Posterior vena cava (tissue), 2 donors: ENCODE measurements at places on chromosomes 3 and 15.

DNA sequence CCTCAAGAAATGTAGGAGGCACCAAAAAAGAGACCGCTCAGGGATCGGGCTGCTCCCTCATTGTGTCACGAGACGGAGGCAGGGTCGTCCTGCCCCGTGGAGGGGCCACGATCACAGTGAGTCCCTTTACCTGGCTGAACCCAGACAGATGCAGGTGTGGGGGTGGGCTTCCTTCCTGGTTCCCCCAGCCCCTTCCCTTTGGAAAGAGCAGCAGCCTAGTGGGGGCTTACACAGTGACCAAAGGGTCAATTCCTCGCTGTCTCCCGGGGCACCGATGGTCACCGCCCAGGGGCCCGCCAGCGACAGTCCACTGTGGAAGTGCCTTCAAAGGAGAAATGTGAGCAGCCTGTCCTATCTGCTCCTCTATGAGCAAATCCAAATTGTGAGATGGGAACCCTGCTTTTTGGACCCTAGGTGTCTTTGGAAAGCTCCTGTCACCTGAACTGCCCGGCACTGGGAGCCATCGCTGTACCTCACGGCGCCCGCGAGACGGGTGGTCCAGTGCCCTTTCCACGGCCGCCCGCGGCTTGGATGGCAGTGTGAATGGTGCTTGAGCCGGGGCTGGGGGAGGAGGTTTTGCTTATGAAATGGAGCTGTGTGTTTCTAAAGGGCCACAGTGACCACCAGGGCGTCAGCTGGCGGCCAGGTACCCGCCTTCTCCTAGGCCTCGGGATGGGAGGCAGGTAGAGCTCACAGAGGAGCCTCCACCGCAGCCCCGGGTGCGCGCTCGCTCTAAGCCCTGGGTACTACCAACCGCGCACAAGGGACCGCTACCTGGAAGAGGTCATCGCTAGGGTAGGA is 155.7 kb downstream of the KLF13 start:
- no peak for DNase-seq

DNA sequence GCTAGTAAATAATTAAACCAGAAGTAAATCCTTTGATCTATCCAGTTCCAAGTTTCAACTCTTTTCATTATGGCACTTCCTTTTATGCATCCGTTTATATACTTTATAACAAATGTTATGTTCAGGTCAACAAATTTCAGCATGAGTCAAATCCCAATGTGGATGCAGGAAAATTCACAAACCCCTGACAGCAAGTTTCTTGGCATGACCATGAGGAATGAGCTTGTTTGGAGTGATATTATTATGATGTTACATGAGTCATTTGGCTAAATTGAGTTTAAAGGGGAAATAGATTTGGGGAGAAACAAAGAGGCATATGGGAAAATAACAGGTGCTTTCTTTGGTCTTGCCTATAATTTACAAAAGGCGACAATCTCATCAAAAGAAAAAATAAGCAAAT is 32.1 kb upstream of the KCNMB2 start:
- DNase-seq: no peak

GRCh38 chr3:65402597-65402996 is 636.1 kb downstream of the MAGI1 start:
- DNase-seq: no peak

- no peak for DNase-seq
Observed at GRCh38 chr15:44574734-44575133, 37.8 kb downstream of the EIF3J start.

GRCh38 chr3:187072102-187072501 is 67.2 kb downstream of the RPL39L start:
- no peak for DNase-seq

GRCh38 chr15:97791824-97792792 is 168.4 kb upstream of the ARRDC4 start:
- no peak for DNase-seq

GRCh38 chr15:99603828-99604227 is 38.0 kb downstream of the MEF2A start:
- no peak for DNase-seq

DNA sequence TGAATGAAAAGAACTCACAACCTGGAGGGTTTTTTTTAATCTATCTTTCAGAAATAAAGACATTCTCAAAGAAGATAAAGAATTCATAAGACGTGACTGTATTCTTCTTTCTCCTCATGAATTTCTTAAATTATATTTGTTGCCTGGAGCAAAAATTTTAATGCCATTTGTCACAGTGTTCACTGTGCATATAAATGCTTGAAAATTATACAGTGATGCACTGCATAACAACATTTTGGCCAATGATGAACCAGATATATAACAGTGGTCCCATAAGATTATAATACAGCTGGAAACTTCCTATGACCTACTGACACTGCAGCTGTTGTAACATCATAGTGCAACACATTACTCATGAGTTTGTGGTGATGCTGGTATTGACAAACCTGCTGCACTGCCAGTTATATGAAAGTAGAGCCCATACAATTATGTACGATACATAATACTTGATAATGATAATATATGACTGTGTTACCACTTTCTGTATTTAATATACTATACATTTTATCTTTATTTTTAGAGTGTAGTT is 67.3 kb downstream of the P2RY1 start:
- DNase-seq: no peak

DNA sequence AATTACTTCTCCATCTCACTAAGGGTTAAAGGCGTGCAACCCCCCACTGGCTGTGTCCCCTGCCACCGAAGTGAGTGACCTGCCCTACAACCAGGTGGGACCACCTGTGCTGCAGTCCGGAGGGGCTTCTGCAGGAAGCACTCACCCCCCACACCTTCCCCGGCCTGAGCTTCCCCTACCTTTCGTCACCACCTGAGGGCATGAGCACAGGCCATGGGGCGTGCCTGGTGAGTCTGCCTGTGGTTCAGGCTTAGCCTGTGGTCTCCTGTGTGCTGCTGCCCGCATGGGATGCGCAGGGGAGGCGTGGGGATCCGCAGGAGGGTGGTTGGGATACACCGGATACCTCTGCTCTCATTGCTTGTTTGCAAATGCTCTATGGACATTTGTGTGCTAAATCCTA is 46.0 kb downstream of the KLHL25 start:
- DNase-seq: peak; percentile 81

DNA sequence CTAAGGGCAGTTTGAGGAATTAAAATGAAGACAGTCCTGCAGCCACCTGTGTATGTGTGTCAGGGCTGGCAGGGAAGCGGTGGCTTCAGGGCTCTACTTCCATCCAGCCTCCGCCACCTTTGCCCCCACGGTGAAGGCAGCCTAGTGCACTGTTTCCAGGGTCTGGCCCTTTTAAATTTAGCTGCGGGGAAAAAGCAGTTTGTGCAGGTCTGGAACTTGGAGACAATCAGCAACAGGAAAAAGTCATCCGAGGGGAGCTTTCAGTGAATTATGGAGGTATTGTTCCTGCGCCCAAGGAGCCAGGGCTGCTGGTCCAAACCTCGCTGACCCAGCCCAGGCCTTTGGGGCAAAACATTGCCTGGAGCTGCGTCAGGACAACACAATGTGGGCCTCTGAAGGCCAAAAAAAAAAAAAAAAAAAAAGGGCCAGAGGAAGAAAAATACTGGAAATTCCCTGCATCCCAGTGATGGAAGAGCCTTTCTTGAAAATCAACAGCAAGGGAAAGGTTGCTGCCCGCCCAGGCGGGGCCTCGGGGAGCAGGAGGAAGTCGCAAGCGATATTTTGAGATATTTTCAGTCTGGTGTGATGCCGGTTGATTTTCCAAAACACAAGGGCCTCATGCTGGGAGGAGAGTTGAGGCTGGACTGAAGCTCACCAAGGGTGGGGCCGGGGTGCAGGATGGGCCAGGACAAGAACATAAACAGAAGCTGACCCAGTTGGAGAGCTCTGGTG is 25.5 kb upstream of the FGD5 start:
- DNase-seq: peak; percentile 87

DNA sequence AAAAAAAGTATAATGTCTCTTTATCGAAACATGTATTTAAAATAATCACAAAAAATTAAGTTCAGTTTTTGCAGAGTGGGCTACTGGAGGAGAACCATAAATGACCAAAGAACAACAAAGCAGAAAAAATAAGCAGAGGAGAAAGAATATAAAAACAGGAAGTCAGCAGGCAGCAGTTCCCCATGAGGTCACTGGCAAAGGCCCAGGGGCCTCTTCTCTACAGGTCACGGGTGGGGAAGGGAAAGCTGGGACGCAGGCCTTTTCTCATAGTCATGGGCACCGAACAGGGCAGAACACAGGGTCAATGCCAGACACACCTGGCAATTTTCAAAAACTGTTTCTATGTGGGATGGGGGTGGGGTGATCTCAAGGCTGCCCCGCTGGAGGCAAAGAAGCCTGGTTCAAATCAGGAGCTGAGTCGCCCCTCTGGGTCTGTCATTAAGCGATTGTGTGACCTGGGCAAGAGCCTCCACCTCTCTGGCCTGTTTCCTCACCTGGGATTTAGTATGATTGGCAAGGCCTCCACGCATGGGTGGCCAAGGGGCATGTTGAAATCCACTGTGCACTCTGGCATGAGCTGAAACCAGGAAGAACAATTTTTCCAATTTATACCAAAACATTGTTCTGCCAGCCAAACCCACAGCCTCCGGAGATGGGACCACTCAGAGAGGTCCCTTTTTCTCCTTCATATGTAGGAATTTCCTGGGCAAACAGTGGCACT is 43.8 kb upstream of the UACA start:
- DNase-seq: peak; percentile 88

DNA sequence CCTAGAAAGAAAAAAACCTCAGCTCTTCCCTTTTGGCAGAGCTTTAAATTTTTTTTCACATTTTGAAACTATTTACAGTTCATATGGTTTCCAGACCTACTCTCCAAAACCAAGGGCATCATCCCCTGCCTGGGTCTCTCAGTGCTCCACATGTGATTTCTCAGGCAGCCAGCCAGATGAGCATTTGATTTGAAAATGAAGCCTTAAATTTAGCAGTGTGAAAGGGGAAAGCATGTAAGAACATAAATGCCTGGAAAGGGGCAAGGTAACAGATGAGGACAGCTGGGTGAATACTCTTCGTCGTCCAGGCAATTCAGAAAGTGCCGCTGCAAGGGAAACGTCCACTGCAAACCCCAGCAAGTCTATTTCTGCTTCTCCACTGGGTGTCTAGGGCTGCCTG is 94.8 kb downstream of the ATP8B4 start:
- DNase-seq: no peak

DNA sequence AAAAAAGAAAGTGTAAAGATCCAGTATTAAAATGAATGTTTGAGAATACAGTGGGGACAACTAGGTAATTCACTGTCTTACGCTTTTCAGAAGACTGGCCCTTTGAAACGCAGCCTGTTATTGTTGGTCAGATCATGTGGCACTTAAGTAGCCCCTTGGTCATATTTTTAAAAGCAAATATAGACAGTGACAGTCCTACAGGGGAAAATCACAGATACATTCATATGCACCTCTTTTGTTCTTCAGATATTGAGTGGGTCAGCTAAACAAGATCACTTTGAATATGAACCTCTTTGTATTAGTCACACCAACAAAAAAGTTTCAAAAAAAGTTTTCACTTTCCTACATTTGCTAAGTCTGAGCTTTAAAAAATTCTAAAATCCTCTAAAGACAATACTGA is 36.0 kb downstream of the TIGIT start:
- DNase-seq: no peak

DNA sequence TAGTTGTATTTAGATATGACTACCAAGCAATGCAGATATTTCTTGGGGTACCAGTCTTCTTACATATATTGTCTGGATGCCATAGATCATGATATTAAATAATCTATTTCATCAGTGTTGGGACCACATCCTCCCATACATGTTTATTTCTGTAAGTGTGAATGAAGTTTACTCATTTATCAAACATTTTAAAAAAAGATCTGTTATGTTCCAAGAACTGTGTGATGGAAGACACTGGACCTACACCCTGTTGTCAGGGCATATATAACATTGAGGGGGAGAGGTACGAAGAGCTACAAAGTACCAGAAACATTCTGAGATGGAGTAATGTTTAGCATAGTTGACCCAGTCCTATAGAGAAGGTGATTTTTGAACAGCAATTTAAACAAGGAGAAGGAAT is 26.6 kb downstream of the MBNL1 start:
- no peak for DNase-seq

DNA sequence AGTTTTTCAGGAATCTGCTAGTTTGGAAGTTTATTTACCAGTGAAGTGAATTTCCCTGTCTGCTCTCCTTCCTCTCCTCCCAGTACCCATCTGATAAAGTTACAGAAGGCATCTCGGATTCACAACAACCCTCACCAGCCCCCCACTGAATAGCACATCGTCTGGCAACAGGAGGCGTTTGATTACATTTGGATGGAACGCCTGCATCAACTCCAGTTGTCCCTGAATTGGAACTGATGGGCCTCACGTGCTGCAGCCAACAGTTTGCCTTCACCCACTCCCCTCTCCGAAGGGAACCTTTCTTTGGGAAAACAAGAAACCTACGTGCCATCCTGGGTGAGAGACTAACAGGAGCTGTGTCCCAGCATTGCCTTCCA is 59.5 kb upstream of the BCL6 start:
- no peak for DNase-seq

DNA sequence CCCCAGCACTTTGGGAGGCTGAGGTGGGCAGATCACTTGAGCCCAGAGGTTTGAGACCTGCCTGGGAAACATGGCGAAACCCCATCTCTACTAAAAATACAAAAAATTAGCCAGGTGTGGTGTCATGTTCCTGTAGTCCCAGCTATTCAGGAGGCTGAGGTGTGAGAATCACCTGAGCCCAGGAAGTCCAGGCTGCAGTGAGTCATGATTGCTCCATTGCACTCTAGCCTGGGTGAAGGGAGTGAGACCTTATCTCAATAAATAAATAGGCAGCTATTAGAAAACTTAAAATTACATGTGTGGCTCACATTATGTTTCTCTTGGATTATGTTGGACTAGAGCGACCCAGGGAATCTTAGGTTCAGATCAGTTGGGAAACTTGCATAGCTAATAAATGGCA is 69.7 kb downstream of the RPLP1 start:
- DNase-seq: peak; percentile 34

DNA sequence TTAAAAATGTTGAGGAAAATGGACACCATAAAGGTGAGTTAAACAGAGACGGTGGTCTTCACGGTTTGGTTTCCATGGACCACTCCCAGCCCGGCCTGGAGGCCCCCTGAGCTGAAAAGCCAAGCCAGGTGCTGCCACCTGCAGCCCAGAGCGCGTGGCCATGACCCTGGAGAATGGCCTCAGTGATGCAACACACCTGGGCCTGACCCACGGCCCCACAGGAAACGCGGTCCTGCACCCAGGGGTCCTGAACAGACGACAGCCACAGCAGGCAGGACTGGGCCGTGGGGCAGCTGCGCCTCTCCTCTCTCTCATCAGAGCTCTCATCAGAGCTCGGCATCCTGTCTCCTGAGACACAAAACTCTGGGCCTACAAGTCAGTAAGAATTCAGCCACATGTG is 64.1 kb downstream of the NIPA2 start:
- DNase-seq: no peak
